Body of pancreas (tissue), 4 donors: ENCODE measurements at places on chromosomes 5 and 9.

DNA sequence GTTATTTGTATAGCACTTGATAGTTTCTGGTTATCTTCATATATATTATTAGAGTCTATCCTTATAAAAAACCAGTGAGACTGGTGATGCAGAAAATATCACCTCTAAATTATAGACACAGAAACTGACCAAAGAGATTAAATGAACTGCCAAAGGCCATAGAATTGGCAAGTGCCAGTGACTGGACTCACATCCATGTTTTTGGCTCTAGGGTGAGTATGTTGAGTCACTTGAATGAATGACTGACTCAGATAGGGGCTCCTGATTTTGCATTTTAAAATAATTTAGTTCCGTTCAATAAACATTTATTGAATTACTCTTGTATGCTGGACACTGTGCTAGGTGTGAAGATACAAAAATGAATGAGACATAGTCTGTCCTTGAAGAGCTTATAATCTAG, 70.7 kb downstream of the NR2F1 start:
- DNase-seq = no peak
- no peaks in the 10 kb centered on the region for H3K27me3 ChIP-seq
- H3K4me1 ChIP-seq = no peaks in the 10 kb centered on the region
- no peak overlapping the region for H3K4me3 ChIP-seq

GRCh38 chr5:172637110-172637580, 3.9 kb upstream of the NEURL1B start:
- H3K4me3 ChIP-seq = no peak overlapping the region
- H3K4me1 ChIP-seq = peaks cover 17% of the 10 kb centered on the region
- no peak for DNase-seq
- no peaks in the 10 kb centered on the region for H3K36me3 ChIP-seq

- no peaks in the 10 kb centered on the region for H3K36me3 ChIP-seq
- H3K4me1 ChIP-seq = peaks cover 15% of the 10 kb centered on the region
These were observed 11.0 kb upstream of the EXOSC2 start for GRCh38 chr9:130682421-130683121.

DNA sequence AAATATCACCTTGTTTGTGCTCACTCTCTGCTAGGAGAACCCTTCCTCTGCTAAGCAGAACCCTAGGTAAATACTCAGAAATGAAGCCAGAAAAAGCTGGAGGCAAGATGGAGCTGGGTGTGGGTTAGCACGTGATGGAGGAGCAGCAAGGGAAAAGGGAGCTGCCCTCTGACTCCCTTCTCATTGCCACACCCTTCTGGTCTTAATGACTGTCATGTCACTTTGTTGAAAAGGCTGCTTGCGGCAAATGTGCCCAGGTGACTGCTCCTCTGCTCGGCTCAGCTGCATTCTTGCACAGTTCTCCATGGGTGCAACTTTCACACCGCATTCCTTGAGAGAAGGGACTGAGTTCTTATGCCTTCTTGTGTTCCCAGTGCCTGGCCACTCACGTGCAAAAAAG, 36.4 kb upstream of the TBC1D2 start:
- H3K27ac ChIP-seq = no peak overlapping the region
- no peaks in the 10 kb centered on the region for H3K4me1 ChIP-seq
- no peak for DNase-seq
- H3K4me3 ChIP-seq = no peak overlapping the region
- no peaks in the 10 kb centered on the region for H3K36me3 ChIP-seq
